ENCODE measurements at places on chromosomes 13 and 19. TPM values are rescaled to one million over a fixed set of nuclear protein-coding genes. Genes with fewer than 3 reads are reported as not detected.

Gene ZNF793
- total RNA-seq: 11.1 TPM

Gene ZNF414
- total RNA-seq: 40.5 TPM

Gene LYPD3
- total RNA-seq: 1.2 TPM

Gene TTYH1
- total RNA-seq: 1.1 TPM

Gene IL4I1
- 1.7 TPM for total RNA-seq

Gene APC2
- total RNA-seq: 0.11 TPM

Gene PRSS57
- not detected for total RNA-seq

Gene FLT3LG
- total RNA-seq: 282 TPM

Gene METTL21C
- not detected for total RNA-seq

- H3K27ac ChIP-seq: no peak overlapping the region
- H3K4me3 ChIP-seq: no peak overlapping the region
- H3K36me3 ChIP-seq: peaks cover 7% of the 10 kb centered on the region
- H3K4me1 ChIP-seq: peaks cover 12% of the 10 kb centered on the region
- peaks cover 2% of the 10 kb centered on the region for H3K27me3 ChIP-seq
- DNase-seq: no peak
These were observed 220.9 kb downstream of the FOXO1 start for GRCh38 chr13:40445557-40445990.

DNA sequence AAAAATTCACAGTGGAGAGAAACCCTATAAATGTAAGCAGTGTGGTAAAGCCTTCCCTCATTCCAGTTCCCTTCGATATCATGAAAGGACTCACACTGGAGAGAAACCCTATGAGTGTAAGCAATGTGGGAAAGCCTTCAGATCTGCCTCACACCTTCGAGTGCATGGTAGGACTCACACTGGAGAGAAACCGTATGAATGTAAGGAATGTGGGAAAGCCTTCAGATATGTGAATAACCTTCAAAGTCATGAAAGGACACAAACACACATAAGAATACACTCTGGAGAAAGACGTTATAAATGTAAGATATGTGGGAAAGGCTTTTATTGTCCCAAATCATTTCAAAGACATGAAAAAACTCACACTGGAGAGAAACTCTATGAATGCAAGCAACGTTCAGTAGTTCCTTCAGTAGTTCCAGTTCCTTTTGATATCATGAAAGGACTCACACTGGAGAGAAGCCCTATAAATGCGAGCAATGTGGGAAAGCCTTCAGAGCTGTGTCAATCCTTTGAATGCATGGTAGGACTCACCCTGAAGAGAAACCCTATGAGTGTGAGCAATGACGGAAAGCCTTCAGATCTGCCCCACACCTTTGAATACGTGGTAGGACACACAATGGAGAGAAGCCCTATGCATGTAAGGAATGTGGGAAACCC, 16.1 kb upstream of the ZNF439 start:
- peaks cover 77% of the 10 kb centered on the region for H3K36me3 ChIP-seq
- no peaks in the 10 kb centered on the region for H3K4me1 ChIP-seq
- H3K4me3 ChIP-seq: no peak overlapping the region

GRCh38 chr19:52935434-52935833, 12.2 kb upstream of the ZNF888 start:
- no peak overlapping the region for H3K4me3 ChIP-seq
- H3K27me3 ChIP-seq: no peaks in the 10 kb centered on the region
- peaks cover 64% of the 10 kb centered on the region for H3K36me3 ChIP-seq
- H3K4me1 ChIP-seq: peaks cover 13% of the 10 kb centered on the region
- H3K27ac ChIP-seq: no peak overlapping the region
- no peak for DNase-seq

- peaks cover 41% of the 10 kb centered on the region for H3K4me1 ChIP-seq
- peaks cover 27% of the 10 kb centered on the region for H3K36me3 ChIP-seq
- H3K27ac ChIP-seq: peak overlapping the region; percentile 91
- DNase-seq: peak; percentile 78
- no peaks in the 10 kb centered on the region for H3K27me3 ChIP-seq
These were observed 518 bp downstream of the NUDT19 start for GRCh38 chr19:32691952-32692726.

GRCh38 chr19:46759817-46760333, 13.6 kb upstream of the STRN4 start:
- no peaks in the 10 kb centered on the region for H3K27me3 ChIP-seq
- peaks cover 6% of the 10 kb centered on the region for H3K4me1 ChIP-seq
- H3K4me3 ChIP-seq: no peak overlapping the region
- peaks cover 2% of the 10 kb centered on the region for H3K36me3 ChIP-seq
- no peak for DNase-seq

- H3K4me3 ChIP-seq: peak overlapping the region; percentile 6
- H3K27me3 ChIP-seq: no peaks in the 10 kb centered on the region
- peak overlapping the region; percentile 10 for H3K27ac ChIP-seq
- H3K36me3 ChIP-seq: peaks cover 12% of the 10 kb centered on the region
These were observed 456.6 kb downstream of the FGF9 start for GRCh38 chr13:22127277-22128164.

DNA sequence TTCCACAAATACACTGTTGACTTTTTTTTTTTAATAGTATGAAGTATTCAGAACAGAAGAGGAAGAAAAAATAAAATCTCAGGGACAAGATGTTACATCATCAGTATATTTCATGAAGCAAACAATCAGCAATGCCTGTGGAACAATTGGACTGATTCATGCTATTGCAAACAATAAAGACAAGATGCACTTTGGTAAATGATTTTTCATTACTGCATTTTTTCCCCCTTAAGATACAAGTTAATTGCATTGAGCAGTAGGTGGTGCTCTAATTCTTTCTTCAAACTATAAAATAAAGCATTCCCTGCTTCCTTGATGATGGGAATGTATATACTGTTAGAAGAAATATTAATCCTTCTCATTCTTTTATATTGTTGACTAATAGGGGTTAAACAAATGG, 17.1 kb downstream of the UCHL3 start:
- no peaks in the 10 kb centered on the region for H3K4me1 ChIP-seq
- DNase-seq: no peak
- H3K27ac ChIP-seq: no peak overlapping the region
- no peaks in the 10 kb centered on the region for H3K27me3 ChIP-seq

GRCh38 chr13:63396746-63397145, 1981.1 kb upstream of the PCDH20 start:
- no peak overlapping the region for H3K4me3 ChIP-seq
- H3K4me1 ChIP-seq: no peaks in the 10 kb centered on the region
- no peaks in the 10 kb centered on the region for H3K27me3 ChIP-seq
- H3K27ac ChIP-seq: no peak overlapping the region
- no peaks in the 10 kb centered on the region for H3K36me3 ChIP-seq

DNA sequence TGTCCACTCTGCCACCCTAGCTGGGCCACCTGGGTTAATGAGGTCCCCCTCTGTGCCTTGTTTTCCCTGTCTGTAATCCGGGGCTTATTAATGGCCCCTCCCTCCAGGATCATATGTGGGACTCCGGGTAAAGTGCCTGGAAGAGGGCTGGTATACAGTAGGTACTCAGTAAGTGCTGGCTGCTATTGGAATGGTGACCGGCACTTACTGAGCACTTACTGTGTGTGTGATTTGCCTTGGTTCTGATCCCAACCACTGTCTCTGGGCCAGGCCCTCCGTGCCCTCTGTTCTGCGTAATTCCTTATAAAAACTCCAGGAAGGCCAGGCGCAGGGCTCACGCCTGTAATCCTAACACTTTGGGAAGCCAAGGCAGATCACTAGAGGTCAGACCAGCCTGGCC, 30.9 kb upstream of the NCCRP1 start:
- DNase-seq: no peak
- no peaks in the 10 kb centered on the region for H3K36me3 ChIP-seq
- H3K27ac ChIP-seq: no peak overlapping the region
- H3K27me3 ChIP-seq: no peaks in the 10 kb centered on the region
- H3K4me1 ChIP-seq: peaks cover 5% of the 10 kb centered on the region

GRCh38 chr13:21326155-21327031, 132.7 kb downstream of the ZDHHC20 start:
- H3K27ac ChIP-seq: no peak overlapping the region
- H3K36me3 ChIP-seq: peaks cover 6% of the 10 kb centered on the region
- peaks cover 21% of the 10 kb centered on the region for H3K4me1 ChIP-seq
- DNase-seq: no peak

DNA sequence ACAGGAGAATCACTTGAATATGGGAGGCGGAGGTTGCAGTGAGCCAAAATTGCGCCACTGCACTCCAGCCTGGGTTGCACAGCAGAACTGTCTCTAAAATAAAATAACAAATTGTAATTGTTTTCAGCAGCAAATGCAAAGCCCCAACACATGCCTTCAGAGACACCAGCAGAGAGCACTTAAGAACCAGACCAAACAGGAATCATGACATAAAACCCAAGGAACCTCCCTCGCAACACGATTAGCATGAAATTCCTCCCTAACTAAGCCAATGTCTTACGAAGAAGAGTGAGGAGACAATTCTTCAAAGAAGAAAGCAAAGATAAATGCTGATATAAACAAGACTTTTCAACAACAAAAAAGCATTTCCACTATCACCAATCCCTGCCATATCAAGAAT, 40.1 kb downstream of the PSPC1 start:
- no peak for DNase-seq
- no peaks in the 10 kb centered on the region for H3K27me3 ChIP-seq
- no peaks in the 10 kb centered on the region for H3K4me1 ChIP-seq
- H3K36me3 ChIP-seq: peaks cover 32% of the 10 kb centered on the region
- H3K4me3 ChIP-seq: no peak overlapping the region

DNA sequence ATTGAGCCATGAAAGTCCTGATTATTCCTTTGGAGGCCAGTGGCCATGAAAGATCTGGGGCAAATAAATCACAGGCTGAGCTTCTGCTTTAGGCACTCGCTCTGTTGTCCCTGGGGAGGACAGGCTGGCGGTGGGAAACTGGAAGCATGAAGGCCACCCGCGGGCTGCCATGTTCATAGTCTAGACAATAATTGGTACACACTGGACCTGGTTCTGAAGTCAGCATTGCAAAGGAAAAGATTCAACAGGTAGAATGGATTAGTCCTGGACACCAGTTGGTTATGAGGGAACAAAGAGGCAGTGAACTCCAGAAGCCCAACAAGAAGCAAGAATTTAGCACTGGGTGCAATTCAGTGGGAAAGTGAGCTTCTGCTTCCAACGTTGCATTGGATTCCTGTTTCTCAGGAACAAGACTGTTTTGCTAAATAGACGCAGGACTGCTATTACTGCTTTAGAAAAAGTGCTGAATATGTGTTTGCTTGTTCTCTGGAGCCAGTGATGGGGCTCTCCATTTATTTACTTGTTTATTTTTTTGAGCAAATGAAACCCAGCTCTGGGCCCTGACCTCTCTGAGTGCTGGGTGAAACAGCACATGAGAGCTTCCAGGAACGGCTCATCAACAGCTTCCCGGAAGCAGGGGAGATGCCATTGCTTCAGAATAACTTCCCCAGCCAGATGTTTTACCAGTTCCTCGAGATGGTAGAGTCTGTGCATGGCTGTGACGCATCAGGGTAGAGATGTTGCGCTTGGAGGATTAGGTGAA, 336.4 kb downstream of the ZNF536 start:
- H3K4me3 ChIP-seq: no peak overlapping the region
- no peak overlapping the region for H3K27ac ChIP-seq
- no peaks in the 10 kb centered on the region for H3K4me1 ChIP-seq

- H3K4me1 ChIP-seq: peaks cover 4% of the 10 kb centered on the region
- H3K27ac ChIP-seq: no peak overlapping the region
- H3K27me3 ChIP-seq: no peaks in the 10 kb centered on the region
These were observed 20.6 kb downstream of the TUBGCP3 start for GRCh38 chr13:112567161-112567862.

DNA sequence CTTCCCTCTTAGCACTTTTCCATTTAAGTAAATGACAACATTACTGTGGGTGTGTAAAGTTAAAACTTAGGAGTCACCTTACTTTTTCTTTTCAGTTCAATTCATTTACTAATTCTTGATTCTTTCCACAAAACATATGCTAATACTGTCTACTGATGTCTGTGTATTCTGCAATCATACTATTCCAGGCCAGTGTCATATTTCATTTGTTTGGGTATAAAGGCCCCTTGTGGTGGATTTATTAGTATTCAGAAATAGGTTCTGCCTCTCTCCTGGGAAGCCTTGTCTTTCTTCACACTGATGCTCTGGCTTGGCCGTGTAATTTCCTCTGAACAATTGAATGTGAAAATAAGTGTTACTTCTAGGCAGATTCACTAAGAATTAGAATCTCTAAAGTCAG, 621.9 kb upstream of the SPRY2 start:
- H3K4me1 ChIP-seq: no peaks in the 10 kb centered on the region
- H3K27ac ChIP-seq: no peak overlapping the region
- H3K4me3 ChIP-seq: no peak overlapping the region
- no peaks in the 10 kb centered on the region for H3K36me3 ChIP-seq

DNA sequence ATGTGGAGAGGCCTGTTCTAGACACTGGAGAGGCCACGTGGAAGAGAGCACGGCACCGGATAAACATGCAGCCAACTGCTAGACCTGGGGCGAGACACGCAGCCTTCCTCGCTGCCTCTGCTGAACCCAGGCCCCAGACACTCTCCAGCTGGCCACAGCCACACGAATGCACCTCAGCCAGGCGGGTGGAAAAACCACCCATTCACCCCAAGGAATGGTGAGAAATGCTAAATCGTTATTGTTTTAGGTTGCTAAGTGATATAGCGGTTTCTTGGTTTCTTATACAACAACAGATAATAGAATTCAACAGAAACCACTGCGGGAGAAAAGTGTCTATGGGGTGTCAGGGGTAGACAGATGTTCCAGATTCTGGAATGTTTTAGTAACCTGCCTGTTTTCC, 52.5 kb downstream of the STK24 start:
- H3K4me1 ChIP-seq: peaks cover 49% of the 10 kb centered on the region
- no peak overlapping the region for H3K27ac ChIP-seq
- no peak overlapping the region for H3K4me3 ChIP-seq
- DNase-seq: no peak
- H3K36me3 ChIP-seq: peaks cover 2% of the 10 kb centered on the region

DNA sequence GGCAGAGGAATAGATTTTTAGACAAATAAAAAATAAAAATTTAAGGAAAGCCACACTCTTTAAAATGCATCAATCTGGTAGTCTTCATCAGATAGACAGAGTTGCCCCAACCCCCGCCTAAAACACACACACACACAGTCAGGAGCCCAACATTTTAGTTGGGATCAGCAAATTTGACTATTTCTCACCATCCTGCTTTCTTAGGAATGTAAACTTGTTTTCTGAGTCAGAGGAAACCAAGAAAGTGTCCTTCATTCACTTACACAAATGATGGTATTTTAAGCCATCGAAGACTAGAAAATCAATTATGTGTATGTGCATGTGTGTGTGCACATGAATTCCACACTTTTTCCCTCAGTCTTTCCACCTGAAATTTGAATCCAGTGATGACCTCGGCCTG, 1657.5 kb downstream of the SLITRK1 start:
- H3K4me1 ChIP-seq: no peaks in the 10 kb centered on the region
- H3K4me3 ChIP-seq: no peak overlapping the region
- no peak overlapping the region for H3K27ac ChIP-seq
- no peaks in the 10 kb centered on the region for H3K27me3 ChIP-seq
- no peak for DNase-seq

GRCh38 chr13:79477968-79478367, 3.0 kb upstream of the NDFIP2 start:
- no peak for DNase-seq
- peaks cover 19% of the 10 kb centered on the region for H3K4me1 ChIP-seq
- H3K36me3 ChIP-seq: peaks cover 10% of the 10 kb centered on the region
- peaks cover 35% of the 10 kb centered on the region for H3K27me3 ChIP-seq

All from activated naive CD8-positive, alpha-beta T cell treated with anti-CD3 and anti-CD28 coated beads, Interleukin-2, amount 10 ng/mL, durations not matched to agents 7 days and 5 days (primary cell).